ENCODE measurements at places on chromosomes 3 and 15.

DNA sequence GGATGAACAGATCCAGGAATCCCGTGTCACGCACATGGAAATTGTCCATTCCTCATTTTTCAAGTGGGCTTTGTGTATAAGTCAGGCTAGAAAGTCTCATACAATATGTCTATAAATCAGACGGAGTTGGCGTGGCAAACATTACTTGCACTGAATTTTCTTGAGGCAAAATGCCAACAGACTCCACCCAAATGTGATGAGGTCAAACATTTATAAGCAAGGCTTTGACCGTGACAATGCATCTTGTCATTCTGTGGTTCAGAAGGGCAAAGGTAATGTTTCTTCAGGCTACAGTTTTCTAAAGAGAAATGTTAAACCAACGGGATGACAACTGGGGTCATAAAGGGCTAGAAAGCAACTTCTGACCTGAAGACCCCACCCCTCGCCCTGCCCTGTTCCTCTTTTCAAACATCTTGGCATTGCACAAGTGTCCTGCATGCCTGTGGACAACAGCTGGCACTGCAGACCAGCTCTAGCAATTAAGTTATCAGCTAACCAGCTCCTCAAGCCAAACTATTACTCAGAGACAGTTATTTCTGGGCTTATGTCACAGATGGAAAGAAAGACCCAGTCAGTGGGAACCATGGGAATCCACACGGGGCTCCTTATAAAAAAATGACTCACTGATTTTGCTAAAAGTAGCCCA is 36.5 kb upstream of the SPTBN5 start:
- peak; percentile 94 for DNase-seq

GRCh38 chr3:71031181-71031580 is 552.3 kb downstream of the FOXP1 start:
- no peak for DNase-seq

GRCh38 chr3:181721046-181721875 is 9.5 kb downstream of the SOX2 start:
- no peak for DNase-seq

DNA sequence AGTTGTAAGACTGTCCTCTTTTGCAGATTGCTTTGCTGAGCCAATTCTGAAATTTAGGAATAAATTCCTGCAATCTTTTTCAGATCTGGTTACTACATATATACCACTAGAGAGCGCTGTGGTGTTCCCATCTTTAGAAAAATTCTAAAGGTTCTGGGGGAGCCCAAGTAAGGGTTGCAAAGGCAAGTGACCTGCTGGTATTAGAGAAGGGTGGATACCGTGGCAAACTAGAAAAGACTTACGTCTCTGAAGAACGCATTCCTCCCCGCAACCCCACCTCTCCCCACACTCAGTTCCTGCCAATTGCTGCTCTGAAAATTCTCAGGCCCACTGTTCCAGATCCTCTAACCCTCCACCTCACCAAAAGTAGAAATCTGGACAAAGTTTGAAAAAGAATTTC is 48.5 kb downstream of the EFHB start:
- DNase-seq, result peak; percentile 39

DNA sequence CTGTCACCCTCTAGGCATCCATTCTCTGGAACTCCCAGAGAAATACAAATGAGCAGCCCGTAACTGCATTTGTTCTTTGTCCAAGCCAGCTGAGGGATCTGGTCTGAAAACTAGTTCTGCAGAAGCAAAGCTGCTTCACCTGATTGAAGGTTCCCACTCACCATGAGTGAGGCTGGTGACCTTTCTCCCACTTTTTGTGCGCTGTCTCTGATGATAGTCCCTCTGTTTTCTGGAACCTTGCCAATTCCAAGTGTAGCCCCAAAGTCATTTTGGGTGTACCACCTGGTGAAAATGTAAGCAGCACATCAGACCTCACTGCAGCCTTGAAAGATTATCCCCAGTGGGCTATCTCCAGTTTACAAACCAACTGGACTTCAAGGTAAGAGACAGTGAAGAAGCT is 39.4 kb upstream of the BFSP2 start:
- no peak for DNase-seq

DNA sequence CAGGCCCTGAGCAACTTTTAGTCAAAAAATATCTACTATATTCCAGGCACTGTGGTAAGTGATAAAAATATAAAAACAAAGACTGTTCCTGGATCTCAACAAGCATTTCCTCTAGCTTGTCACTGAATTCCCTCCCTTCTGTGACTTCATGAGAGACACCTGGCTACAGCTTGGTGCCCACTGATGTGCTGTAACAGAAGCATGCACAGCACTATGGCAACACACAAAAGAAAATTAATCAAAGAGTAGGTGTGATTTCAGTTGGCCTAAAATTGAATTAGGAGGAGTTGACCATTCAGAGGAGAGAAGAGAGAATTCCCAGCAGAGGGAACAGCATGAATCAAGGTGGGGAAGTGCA is 158.9 kb upstream of the LPP start:
- no peak for DNase-seq

- DNase-seq, result no peak
These were observed 13.5 kb downstream of the PPM1M start for GRCh38 chr3:52259035-52259434.

- DNase-seq, result no peak
These were observed 9.3 kb downstream of the FOXL2 start for GRCh38 chr3:138937690-138938055.

GRCh38 chr3:148955544-148956346 is 35.6 kb upstream of the GYG1 start:
- DNase-seq, result peak; percentile 88

GRCh38 chr3:9768141-9768775 is 1.5 kb downstream of the CAMK1 start:
- DNase-seq, result no peak

GRCh38 chr15:41913256-41913655 is 19.4 kb upstream of the SPTBN5 start:
- no peak for DNase-seq

DNA sequence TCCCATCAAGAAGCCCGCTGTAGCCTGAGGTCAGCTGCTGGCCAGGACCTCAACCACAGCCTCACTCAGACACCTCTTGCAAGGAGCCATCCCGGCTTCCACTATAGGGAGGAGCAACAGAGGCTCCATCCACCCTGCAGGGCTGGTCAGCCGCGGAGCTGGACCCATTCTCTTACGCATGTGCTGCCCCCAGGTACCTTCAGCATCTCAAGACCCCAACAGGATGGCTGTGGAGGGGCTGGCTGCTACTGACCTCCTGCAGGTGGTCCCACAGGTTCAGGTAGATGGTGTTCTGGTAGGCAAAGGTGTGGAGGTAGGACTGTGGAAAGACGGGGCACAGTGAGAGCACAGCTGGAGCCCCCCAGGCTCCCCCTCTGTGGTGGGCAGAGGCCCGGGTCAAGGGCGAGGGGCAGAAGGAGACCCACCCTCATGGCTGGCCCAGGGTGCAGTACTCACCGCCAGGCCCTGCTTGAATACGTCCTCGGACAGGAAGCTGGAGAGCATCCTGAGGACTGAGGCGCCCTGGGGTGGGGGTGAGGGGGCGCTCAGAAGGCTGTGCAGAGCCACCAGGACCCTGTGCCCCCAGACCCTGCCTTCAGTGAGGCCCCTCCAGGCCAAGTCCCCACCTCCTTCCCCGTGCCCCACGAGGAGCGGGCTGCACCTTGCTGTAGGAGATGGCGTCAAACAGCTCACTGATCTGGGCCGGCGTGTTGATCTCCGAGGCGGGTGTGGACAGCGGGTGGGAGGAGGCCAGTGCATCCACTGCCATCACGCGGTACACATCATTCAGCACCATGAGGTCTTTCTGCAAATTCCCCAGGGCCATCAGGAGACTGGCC is 11.4 kb downstream of the ANPEP start:
- DNase-seq, result no peak

DNA sequence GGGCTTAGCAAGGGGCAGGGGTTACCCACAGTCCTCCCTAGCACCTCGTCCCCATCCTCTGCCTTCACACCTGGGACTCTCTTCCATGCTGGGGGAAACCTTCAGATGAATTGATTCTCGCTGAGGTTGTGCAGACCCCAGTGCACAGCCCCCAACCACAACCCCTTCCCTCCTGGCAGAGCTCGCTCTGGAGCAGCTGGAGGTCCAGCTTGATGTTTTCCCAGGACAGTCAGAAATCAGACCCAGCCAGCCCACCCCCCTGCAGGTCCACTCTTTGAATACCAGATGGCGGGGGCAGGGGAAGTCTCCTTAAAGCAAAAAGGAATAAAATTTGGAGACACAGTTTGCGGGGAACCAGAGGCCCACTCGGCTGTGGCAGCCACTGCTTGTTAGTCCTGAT is 234.4 kb downstream of the XXYLT1 start:
- no peak for DNase-seq

DNA sequence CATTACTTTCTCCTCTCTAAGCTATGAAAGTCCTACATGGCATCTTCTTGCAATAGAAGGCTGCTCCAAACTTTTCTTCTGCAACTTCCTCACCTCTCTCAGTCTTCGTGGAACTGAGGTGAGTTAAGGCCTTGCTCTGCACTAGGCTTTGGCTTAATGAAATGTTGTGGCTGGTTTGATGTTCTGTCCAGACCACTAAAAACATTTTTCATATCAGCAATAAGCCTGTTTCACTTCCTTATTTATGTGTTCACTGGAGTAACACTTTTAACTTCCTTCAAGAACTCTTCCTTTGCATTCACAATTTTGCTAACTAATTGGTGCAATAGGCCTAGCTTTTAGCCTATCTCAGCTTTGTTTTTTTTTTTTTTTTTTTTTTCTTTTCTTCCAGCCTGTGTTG is 335.3 kb upstream of the NECTIN3 start:
- DNase-seq, result no peak

DNA sequence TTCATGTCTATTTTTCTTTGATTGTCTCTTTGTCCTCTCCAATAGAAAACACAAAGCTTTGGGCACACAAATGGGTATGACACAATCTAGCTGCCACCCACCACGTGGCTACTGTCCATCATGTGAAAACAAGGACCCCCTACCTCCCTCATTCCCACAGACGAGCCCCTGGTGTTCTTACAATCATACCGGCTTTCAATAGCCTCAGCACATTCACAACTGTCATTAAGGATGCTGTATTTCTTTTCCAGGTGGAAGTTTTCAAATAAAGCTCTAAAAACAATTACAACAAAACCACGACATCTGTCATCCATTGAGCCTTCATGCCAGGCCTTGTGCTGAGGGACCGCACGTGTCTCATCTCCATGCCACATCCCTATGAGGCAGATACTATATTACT is 552.6 kb upstream of the ADAMTS9 start:
- no peak for DNase-seq

DNA sequence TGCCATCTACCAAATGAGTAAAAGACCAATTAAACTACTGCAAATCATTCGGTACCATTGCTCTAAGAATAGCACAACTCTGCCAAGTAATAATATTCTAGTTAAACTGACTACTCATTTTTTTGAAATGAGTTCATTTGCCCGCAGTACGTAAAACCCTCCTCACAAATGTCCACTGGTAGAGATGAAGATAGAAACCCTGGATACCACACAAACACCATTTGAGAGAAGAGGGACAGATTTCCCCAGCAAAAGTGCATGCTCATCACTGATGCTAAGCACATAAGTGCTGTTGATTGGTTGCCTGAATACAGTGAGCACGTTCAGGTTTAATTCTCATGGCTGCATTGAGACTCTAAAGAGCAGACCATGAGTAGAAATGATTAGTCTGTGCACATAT is 34.6 kb upstream of the SEMA6D start:
- DNase-seq, result no peak

- DNase-seq, result peak; percentile 51
These were observed 30.4 kb downstream of the LSM3 start for GRCh38 chr3:14208977-14209394.

DNA sequence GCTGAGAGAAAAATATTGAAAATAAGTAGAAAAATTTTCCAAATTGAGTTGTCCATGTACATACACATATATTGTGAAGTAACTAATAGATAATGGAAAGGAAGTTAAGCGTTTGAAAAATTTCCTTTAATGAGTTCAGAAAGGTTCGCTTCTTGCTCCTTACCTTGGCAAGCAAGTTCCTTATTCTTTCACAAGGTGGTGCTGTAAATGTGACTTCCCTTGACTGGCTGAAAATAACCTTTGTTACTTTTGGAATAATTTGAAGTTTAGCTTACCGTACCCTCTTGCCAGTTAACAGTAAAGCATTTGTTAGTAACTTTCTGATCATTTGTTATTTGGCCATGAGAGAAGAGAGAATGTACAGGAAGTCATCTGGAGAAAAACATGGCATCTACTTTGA is 41.6 kb downstream of the PYDC2 start:
- no peak for DNase-seq

GRCh38 chr15:81111510-81112470 is 22.3 kb upstream of the CFAP161 start:
- DNase-seq, result peak; percentile 30

- no peak for DNase-seq
These were observed 154.2 kb downstream of the TIGIT start for GRCh38 chr3:114447950-114448479.

DNA sequence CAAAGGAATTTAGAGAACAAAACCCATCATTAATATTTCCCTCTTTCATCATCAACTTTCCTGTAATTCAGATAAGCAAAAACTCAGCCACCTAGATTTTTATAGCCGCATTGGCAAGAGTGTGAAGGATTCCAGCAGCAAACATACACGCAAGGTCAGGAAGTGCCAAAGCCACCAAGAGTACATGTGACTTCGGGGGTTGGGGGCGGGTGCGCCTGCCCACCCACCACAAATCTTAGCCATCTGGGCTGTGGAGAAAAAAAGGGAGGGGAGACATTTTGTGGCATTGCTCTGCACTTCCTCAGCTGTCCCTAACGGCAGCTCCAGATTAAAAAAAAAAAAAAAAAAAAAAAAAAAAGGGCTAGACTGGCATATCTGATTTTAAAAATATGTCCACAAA is 148.4 kb downstream of the TNIK start:
- DNase-seq, result no peak

DNA sequence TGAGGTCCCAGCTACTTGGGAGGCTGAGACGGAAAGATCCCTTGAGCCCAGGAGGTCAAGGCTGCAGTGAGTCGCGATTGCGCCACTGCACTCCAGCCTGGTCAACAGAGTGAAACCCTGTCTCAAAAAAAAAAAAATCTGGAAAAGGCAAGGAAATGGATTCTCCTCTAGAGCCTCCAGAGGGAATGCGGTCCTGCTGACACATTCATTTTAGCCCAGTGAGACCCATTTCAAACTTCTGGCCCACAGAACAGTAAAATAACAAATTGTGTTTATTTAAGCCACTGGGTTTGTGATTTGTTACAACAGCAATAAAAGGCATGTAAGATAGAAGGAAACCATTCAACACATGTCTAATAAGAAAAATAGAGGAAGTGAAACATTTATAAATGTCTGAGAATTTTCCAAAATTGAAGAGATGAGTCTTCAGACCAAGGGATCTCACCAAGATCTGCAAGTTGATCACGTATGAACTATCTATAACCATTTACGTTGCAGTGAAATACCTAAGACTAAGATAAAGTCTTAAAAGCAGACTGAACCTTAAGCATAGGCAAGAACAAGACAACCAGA is at the start of gene HTR3E:
HTR3E (plus strand) TSS at position 254 of the 573 bp plus-strand sequence. CDS start 466 bp downstream, outside the sequence.
- DNase-seq, result no peak

GRCh38 chr3:141950572-141951493 is 74.4 kb downstream of the ATP1B3 start:
- no peak for DNase-seq

- no peak for DNase-seq
These were observed 122.4 kb upstream of the IL12A start for GRCh38 chr3:159866201-159866746.

- DNase-seq, result no peak
These were observed 867 bp upstream of the DCAF1 start for GRCh38 chr3:51500632-51501131.

All from fibroblast of skin of abdomen (primary cell).